ENCODE measurements at places on chromosomes 1 and 21. TPM values are rescaled to one million over a fixed set of nuclear protein-coding genes. Genes with fewer than 3 reads are reported as not detected.

The LRRC39 gene
- total RNA-seq = not detected

The ACKR1 gene
- not detected for total RNA-seq

The CEP170 gene
- total RNA-seq = 81.0 TPM

The PRRX1 gene
- total RNA-seq = 179 TPM

The PRPF38B gene
- 10.9 TPM for total RNA-seq

The SLAMF8 gene
- not detected for total RNA-seq

The CTSS gene
- total RNA-seq = 2.5 TPM

The TNFSF4 gene
- total RNA-seq = 6.2 TPM

The S100A8 gene
- not detected for total RNA-seq

The DYNLT5 gene
- total RNA-seq = 2.3 TPM

The FCER1A gene
- not detected for total RNA-seq

The RNU1-2 gene
- total RNA-seq = not detected

The TRIM67 gene
- not detected for total RNA-seq

The ELF3 gene
- not detected for total RNA-seq

The RORC gene
- not detected for total RNA-seq

The FCRLB gene
- 14.5 TPM for total RNA-seq

The SLC27A3 gene
- 11.4 TPM for total RNA-seq

The RSPO1 gene
- total RNA-seq = 0.22 TPM

The ITGB2 gene
- total RNA-seq = 2.1 TPM

The B3GALT6 gene
- total RNA-seq = 52.5 TPM

The CTTNBP2NL gene
- total RNA-seq = 19.2 TPM

The RGS1 gene
- not detected for total RNA-seq

The ANGPTL1 gene
- total RNA-seq = 4.7 TPM

The RNF11 gene
- total RNA-seq = 128 TPM

The FAM43B gene
- total RNA-seq = not detected
